ENCODE measurements at places on chromosomes 6 and 20.

DNA sequence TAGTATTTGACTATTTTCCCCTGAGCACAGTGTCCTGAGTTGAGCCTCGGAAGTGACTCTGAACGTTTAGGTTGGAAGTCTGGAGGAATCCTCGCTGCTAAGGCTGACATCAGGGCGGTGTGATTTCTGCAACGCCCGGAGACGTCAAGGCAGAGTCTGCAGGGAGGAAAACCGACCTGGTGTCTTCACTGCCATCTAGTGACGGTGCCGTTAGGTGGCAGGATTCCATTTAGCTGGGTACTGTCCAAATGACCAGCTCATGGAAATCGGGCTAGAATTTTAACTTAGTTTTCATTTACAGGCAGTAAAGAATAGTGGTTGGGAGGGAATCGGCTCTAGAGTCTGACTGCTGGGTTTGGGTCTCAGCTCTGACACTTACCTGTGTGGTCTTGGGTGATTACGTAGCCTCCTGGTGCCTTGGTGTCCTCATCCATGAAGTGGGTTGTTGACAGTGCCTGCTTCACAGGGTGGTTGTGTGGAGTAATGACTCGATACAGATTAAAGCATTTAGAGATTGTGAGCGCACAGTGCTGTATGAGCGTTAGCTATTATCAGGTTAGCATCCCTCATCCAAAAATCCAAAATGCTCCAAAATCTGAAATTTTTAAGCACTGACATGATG lies 35.0 kb downstream of the FOXF2 start:
- DNase-seq, result peak; percentile 71

DNA sequence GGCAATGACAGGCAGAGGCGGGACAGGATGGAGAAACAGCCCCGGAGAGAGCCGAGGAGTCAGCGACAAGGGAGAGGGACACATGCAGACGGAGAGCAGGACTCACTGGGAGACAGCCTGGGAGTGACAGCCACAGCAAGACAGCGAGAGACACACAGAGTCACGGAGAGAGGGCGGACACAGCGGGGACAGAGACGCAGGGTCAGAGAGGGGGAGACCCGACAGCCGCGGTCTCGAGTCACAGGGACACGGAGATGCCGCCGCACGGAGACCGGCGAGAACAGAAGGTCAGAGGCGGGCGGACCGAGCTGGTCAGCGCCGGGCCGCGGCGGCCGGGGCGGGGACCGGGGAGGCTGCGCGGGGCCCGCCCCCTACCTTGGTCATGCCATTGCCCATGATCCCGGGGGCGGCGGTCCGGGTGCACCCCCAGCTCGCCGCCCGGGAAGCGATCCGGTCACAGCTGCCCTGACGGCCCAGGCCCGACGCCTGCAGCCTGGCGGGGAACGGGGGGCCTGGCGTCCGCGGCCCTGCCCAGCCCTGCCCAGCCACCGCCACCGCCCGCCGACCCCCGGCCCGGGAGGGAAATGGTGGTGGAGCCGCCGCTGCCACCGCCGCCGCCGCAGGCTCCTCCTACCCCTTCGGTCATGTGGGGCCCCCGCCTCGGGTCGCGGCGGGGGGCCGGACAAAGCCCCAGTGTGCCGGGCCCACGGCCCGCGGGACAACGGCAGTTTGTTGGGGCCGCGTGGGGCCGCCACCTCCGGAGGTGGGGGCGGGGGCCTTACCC lies at the start of the genes DUSP15 and TTLL9:
Gene DUSP15, minus strand, starts transcription at position 586 of the 784 bp plus-strand sequence. Its CDS starts 190 bp downstream, at position 396.
Gene TTLL9, plus strand, starts transcription at position 693 of the 784 bp plus-strand sequence. CDS start 493 bp downstream, outside the sequence.
- no peak for DNase-seq

GRCh38 chr6:90233994-90234393 lies 62.6 kb downstream of the BACH2 start:
- DNase-seq, result no peak

- no peak for DNase-seq
These were observed 66.1 kb upstream of the MLN start for GRCh38 chr6:33869826-33870423.

DNA sequence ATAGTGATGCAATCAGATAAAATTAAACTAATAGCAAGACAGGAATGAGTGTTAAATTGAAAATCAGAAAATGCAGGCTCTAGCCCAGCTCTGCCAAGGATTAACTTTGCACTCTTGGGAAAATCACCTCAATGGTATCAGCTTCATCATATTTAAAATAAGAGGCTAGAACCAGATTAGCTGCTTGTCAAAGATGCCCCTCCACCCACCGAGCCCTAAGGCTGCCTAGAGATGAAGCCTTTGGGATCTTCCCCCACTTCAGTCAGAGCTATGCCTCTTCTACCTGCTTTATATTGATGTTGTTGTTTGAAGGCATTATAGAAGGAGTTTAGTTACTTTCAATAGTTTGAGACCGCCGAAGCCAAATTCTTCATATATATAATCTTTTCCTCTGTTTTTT lies 47.4 kb downstream of the HDDC2 start:
- no peak for DNase-seq

DNA sequence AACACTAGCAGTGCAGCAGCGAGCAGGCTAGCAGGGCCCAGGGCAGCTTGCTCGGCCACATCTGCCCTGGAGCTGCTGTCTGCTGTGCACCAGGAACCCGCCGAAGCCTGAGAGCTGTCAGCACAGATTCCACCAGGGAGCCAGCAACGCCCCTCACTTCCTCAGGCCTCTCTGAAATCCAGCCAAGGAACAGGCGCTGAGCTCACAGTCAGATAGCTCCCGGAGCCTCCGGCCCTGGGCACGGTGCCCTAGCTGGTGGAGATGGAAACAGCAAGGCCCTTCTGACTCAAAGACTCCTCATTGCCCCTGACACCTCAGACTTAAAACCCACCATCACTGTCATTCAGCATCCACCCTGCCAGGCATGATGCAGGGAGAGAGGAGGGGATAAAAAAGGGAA lies 839.4 kb downstream of the MAFB start:
- peak; percentile 95 for DNase-seq

- no peak for DNase-seq
These were observed 49.5 kb upstream of the FBXO30 start for GRCh38 chr6:145863988-145864616.

- DNase-seq, result no peak
These were observed 7.7 kb downstream of the CCHCR1 start for GRCh38 chr6:31149827-31150447.

DNA sequence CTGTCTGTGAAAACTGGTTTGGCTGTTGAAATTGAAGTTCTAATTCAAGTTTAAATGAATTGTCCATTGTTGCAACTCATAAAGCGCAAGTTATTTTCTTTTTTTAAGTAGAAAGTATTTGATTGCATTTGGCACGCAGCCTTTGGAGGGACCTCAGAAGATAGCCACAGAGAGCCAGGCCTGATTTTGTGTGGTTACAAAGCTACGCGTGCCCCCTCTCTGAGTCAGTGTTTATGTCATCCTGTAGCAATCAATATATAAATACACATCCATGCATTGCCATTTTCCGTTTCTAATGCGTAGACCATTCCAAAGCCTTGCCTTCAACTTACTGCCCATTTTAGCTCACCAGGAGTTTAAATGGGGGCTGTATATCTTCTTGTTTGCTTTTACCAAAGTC lies 173.2 kb downstream of the TMEM242 start:
- no peak for DNase-seq

GRCh38 chr6:165649166-165650137 lies 13.6 kb downstream of the PDE10A start:
- peak; percentile 37 for DNase-seq

DNA sequence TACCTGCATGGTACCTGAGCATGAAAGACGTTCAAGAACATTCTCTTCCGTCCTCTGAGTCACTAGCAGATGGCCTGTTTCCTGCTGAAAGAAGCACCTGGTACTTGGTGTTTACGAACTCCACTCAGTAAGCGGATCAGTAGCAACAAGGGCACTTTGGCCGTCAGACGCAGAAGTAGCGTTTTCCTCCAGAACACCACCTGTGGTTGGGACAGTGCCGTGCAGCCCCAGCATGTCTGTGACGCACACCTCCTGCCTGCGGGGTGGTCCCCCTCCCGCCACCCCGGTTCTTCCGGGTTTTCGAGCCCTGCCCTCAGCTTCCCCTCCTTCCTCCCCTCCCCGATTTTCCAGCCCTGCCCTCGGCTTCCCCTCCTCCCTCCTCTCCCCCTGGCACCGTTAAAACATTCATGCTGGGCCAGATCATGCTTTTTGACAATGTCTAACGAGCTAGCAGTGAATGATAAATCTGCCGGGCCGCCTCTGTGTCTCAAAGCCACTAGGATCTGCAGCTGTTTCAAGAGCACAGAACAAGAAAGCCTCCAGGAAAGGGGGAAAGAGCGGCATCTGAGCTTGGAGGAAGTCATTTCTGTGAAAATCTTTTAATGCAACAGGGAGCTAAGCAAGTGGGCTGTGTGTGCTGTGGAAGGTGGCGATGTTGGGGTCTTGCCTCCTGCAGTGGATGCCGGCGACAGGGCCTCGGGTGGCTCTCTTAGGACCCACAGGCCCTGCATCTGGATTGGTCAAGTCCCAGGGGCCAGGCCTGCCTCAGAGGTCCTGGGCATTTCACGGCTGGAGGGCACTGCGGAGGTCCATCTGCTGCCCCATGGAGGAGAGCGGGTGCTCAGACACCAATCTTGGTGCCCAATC lies 207.9 kb downstream of the ERMARD start:
- DNase-seq, result no peak

- DNase-seq, result no peak
These were observed 238.6 kb downstream of the BTBD3 start for GRCh38 chr20:12156252-12156651.

DNA sequence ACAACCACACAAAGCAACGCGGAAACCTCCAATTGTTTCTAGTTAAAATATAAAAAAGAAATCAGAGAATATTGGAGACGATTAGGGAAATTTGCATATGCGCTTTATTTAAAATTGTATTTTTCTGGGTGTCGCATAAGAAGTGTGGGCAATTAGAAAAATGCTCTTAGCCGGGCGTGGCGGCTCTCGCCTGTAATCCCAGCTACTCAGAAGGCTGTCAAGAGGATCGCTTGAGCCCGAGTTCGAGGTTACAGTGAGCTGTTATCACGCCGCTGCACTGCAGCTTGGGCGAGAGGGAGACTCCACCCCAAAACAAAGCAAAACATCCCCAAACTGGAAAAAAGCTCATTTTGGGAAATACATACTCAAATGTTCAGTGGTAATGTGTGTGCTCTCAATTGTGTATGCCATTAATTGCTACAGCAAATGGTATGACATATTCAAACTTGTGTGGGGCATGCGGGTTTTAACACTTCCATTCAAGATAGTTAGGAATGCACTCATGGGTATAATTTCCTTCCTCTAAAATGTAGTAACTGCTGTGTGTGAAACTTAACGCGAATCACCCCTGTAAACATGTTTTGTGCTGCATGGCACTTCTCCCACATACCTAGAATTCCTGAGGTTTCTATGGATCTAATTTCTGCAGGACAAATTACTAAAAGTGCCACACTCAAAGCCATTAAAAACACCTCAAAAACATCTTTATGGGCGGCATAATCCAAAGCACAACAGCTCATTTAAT lies 54.7 kb upstream of the HFE start:
- peak; percentile 85 for DNase-seq

DNA sequence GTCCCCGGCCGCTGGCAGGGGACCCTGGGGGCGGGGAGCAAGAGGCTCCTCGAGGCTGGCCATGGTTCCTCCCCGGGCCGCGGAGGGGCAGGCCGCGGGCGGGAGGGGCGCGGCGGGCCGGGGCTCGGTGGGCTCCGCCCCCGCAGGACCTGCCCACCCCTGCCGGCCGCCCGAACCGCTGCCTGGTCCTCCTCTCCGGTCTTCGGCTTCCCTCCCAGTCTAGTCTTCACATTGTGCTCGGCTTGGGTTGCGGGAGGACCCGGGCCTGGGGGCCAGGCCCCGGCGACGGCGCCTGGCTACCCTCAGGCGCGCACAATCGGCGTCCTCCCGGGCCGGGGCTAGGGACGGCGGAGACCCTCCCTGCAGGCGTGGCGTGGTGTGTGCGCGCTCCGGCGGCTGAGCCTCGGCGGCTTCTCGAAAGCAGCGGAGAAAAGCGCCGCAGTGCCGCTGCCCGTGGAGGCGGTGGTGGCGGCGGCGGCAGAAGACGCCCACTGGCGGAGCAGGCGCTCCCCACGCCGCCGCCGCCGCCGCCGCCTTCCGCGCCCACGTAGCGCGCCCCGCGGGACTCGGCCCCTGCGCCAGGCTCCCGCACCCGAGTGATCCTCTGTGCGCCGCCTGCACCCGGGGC lies at the start of gene PDE10A:
Gene PDE10A, minus strand, starts transcription at position 493 of the 628 bp plus-strand sequence. Its CDS starts 430 bp downstream, at position 63.
- peak; percentile 4 for DNase-seq

- DNase-seq, result no peak
These were observed 290.3 kb upstream of the PRND start for GRCh38 chr20:4431446-4431845.

GRCh38 chr20:1388741-1389483 lies 3.9 kb downstream of the FKBP1A start:
- peak; percentile 47 for DNase-seq

DNA sequence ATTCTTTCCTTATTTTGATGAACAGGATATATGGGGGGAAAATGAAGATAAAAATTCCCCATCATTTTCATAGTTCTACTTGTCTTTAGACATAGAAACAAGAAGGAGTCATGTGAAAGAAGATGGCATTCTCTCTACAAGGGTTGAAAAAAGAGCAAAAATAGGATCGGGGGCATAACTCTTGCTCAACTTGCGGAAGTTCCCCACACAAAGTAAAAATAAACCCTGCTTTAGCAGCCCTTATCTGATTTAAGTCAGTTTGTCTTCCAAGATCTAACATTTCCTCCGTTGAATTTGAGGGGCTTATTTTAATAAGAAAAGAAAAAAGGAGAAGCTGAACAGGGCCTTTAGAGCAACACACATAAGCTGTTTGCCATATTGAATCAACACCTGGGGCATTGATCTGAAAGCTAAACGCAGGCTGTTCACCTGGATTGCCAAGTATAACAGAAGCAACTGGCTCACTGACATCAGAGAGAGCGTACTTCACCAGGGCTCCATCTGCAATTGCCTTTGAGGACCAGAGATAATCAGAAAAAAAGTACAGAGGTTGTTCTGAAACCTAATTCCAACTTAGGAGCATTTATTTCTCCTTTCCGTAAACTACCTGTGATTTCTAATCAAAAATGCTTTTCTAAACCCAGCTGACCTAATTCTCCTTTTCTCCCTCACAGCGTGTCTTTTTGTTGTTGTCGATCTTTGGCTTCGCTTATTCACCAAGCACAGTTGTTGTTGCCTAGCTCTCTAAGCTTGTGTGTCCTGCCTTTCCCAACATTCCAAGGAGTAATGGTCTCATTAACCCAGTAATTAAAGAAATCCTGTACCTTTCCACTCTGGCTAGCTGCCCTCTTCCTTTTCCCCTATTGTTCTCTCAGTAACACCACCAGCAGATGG lies 568.0 kb downstream of the KIF16B start:
- no peak for DNase-seq

DNA sequence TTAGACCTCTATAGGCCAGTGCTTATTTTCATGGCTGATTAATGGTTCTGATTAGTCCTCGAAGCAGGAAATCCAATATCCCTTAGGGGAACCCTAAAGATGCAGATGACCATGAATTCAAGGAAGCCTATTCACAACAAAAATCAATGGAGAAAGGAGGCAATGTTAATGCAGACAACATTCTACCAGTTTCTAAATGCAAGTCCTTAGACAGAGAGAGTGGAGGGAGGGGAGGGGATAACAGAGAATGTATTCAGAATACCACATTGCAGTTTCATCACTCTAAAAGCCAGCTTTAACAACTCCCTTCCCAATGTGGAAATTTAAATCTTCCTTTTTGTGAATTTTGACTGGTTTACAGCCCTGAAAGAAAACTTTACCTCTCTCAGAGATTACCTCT lies 87.1 kb upstream of the POU3F2 start:
- DNase-seq, result no peak

All from AG10803 (cell line).